Bronchial epithelial cell (primary cell): ENCODE measurements at places on chromosomes 13 and 19. TPM values are rescaled to one million over a fixed set of nuclear protein-coding genes. Genes with fewer than 3 reads are reported as not detected.

The ZNF714 gene
- 3.7 and 7.3 TPM in 2 replicates for total RNA-seq

The PSG3 gene
- total RNA-seq: not detected in 2 replicates

The IGFL1 gene
- total RNA-seq: not detected in 2 replicates

DNA sequence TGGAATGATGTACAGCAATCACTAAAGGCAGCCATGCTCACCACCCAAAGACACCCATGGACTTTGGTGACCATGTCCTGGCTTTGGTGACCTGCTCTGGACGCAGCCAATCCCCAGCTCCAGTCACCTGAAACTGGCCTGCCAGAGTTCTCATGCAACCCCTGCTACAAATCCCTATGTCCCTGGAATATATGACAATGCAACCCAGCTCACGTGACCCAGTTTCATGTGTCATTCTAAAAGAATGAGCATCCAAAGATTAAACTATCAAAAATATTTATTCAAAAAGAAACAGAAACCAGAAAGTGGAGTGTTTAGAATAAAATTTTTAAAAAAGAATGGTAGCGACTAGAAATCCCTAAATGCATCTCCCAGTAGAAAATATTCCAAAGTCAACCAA lies 203.3 kb upstream of the IRS2 start:
- DNase-seq: no peak

GRCh38 chr13:89862011-89862690 lies 1485.3 kb upstream of the MIR17HG start:
- DNase-seq: no peak

DNA sequence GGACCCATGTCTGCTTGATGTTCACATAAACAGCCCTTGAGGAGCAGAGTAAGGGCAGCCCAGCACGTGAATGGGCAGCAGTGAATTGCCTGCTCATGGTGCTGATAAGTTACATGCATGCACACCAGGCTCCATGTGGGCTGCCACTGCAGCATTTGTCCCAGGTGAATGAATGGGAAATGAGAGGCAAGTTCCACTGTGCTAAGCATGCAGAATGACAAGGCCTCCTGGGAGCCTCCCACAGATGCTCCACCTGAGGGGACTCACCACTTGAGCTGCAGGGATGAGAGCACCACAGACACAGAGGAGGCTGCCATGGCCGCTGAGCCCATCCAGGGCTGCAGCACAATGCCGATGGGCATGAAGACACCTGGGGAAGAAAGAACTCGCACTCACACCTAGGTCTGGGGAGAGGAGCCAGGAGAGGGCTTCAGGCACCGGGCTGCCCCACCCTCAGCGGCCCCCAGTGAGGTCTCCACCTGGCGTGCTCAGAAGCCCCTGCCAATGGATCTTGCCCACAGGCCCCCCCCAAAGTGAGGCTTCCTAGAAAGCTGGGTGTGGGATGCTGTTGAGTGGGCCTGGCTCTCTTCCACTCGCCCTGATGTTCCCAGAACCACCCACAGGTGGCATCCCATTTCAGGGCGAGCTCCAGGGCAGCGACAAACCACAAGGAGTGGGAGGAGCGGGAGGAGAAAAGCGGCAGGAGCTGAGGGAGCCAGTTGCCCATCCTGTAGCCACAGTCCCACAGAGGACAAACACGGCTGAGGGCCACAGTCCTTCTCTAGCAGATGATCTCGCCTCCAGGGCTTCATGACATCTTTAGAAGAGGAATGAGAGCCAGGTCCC lies 73.8 kb downstream of the CCDC70 start:
- peak; percentile 20 for DNase-seq
